T-helper 2 cell treated with Interferon-gamma antibody and Interleukin-4, amounts not matched to agents 100 ng/mL and 5 ng/mL, for 36 hours (primary cell): ENCODE measurements at places on chromosomes 12 and 14. TPM values are rescaled to one million over a fixed set of nuclear protein-coding genes. Genes with fewer than 3 reads are reported as not detected.

Gene TRIP11
- 44.2 and 44.7 TPM in 2 replicates for total RNA-seq

Gene KIF26A
- total RNA-seq = 0.45 and 0.55 TPM in 2 replicates

Gene MUCL1
- not detected in 2 replicates for total RNA-seq

Gene MYL2
- not detected in 2 replicates for total RNA-seq

Gene TSPAN9
- total RNA-seq = not detected in 2 replicates

Gene FOXG1
- total RNA-seq = not detected in 2 replicates

Gene DHRS7
- 51.2 and 52.2 TPM in 2 replicates for total RNA-seq

Gene KRT83
- not detected in 2 replicates for total RNA-seq

Gene STAT2
- 159 and 164 TPM in 2 replicates for total RNA-seq

Gene DTX1
- total RNA-seq = not detected in 2 replicates

Gene CCDC197
- total RNA-seq = not detected in 2 replicates

Gene KRT77
- total RNA-seq = not detected in 2 replicates

Gene KRT80
- total RNA-seq = not detected in 2 replicates

Gene MYH6
- 0.05 TPM in 1 of 2 replicates, not detected in the other for total RNA-seq

Gene DIO3
- total RNA-seq = not detected in 2 replicates

Gene P3H3
- total RNA-seq = 0.73 and 1.3 TPM in 2 replicates

Gene DUSP16
- total RNA-seq = 37.3 and 40.6 TPM in 2 replicates

Gene RTL1
- total RNA-seq = not detected in 2 replicates

Gene LIN7A
- 0.11 and 0.18 TPM in 2 replicates for total RNA-seq

Gene ZDHHC22
- not detected in 2 replicates for total RNA-seq

Gene ITGB7
- total RNA-seq = 742 and 770 TPM in 2 replicates

Gene SAMD4A
- 0.59 and 0.68 TPM in 2 replicates for total RNA-seq

Gene TSPAN8
- not detected in 2 replicates for total RNA-seq

Gene KRT78
- not detected in 2 replicates for total RNA-seq

Gene AVPR1A
- not detected in 2 replicates for total RNA-seq

Gene CPNE6
- total RNA-seq = not detected in 2 replicates

Gene GALNT8
- 2.1 and 2.9 TPM in 2 replicates for total RNA-seq

Gene MRPS35
- 37.5 and 39.8 TPM in 2 replicates for total RNA-seq

Gene SOCS2
- 32.5 and 32.9 TPM in 2 replicates for total RNA-seq

Gene NEUROD4
- not detected in 2 replicates for total RNA-seq

Gene RBP5
- total RNA-seq = 0.50 and 0.84 TPM in 2 replicates

Gene TPH2
- not detected in 2 replicates for total RNA-seq

Gene TAS2R7
- not detected in 2 replicates for total RNA-seq

Gene ZCRB1
- 45.0 and 45.5 TPM in 2 replicates for total RNA-seq

Gene PEBP1
- total RNA-seq = 113 and 119 TPM in 2 replicates

Gene DPPA3
- total RNA-seq = not detected in 2 replicates

Gene RIPK3
- total RNA-seq = 29.7 and 34.6 TPM in 2 replicates

Gene IAPP
- not detected in 2 replicates for total RNA-seq

Gene BEGAIN
- total RNA-seq = 2.2 and 2.8 TPM in 2 replicates

Gene ENDOU
- total RNA-seq = 0.07 TPM in 1 of 2 replicates, not detected in the other

Gene SPX
- total RNA-seq = 0.52 and 1.1 TPM in 2 replicates

Gene SLC25A29
- 27.7 and 29.3 TPM in 2 replicates for total RNA-seq

Gene SLC6A15
- total RNA-seq = 0.05 TPM in 1 of 2 replicates, not detected in the other

Gene ADAM21
- total RNA-seq = not detected in 2 replicates

Gene TCL1B
- not detected in 2 replicates for total RNA-seq

Gene COX8C
- total RNA-seq = not detected in 2 replicates

Gene BDKRB2
- not detected in 2 replicates for total RNA-seq

Gene CCDC92
- total RNA-seq = 17.6 and 18.0 TPM in 2 replicates

Gene PZP
- not detected in 2 replicates for total RNA-seq

Gene OR6C2
- total RNA-seq = not detected in 2 replicates
